HEK293T (cell line): ENCODE measurements at places on chromosomes 12 and 14.

GRCh38 chr12:20320552-20320951 lies 47.8 kb upstream of the PDE3A start:
- DNase-seq = no peak

- no peak for DNase-seq
Observed at GRCh38 chr12:88266806-88267360, 124.8 kb downstream of the TMTC3 start.

- DNase-seq = peak; percentile 79
Observed at GRCh38 chr12:84911271-84912197, 1.1 kb downstream of the SLC6A15 start.

DNA sequence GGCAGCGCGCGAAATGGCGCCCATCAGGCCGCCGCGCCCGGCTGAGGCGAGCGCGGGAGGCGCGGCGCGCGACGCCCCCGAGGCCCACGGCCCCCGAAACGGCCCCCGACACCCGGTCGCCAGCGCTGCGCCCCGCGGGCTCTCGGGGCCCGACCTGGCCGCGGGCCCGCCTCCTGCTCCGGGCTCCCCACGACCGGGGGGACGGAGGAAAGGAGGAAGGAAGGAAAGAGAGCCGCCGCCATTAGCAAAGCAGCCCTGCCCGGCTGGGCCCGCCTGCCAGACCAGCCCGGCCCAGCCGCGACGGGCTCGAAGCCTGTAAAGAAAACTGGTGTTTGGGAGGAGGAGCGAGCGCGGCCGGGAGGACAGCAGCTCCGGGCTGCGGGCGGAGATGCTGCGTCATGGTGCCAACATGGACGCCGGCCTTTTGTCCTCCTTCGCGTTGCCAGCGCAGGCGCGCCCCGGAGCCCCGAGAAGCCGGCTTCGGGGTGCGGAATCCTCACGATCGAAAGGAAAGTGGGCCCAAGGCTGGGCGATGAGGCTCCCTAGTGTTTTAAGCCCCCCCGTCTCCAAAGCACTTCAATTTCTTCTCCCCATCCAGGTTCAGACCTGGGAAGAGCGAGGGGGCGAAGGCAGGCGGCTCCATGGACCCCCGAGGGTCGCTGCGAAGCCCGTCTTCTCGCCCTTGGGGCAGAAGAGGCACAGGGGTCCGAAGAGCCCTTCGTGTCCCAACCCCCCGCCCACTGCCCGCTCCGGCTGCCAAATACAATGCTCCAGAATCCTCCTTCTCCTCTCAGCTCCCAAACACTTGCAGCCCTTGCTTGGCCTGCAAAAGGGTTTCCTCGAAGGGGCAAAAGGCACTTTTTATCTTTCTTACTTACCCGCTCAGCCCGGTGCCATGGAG lies 2.9 kb upstream of the SETD1B start:
- DNase-seq = peak; percentile 50

GRCh38 chr12:102960766-102961465 lies 3.4 kb downstream of the ASCL1 start:
- no peak for DNase-seq

DNA sequence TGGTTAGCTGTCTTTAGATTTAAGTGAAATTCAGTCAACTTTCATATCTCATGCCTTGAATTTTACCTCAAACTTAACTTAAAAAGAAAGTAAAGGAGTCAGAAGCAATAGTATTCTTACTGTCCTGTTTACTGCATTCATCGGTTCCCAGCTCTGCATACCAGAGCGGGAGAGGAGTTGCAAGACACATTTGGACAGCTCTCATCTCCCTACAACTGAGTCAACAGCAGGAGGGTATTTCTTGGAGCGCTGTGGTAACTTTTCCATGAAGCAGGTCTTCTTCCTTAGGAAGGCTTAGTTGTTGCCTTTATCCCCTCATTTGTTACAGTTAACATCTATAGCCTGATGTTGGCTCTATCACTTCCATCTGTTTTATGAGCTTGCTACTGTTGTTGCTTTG lies 65.1 kb downstream of the TRMT5 start:
- no peak for DNase-seq

GRCh38 chr12:100842156-100842555 lies 47.6 kb downstream of the ANO4 start:
- DNase-seq = no peak

GRCh38 chr14:81382517-81383225 lies 17.5 kb downstream of the STON2 start:
- DNase-seq = no peak

- no peak for DNase-seq
Observed at GRCh38 chr12:87338681-87339080, 690.5 kb downstream of the C12orf50 start.

DNA sequence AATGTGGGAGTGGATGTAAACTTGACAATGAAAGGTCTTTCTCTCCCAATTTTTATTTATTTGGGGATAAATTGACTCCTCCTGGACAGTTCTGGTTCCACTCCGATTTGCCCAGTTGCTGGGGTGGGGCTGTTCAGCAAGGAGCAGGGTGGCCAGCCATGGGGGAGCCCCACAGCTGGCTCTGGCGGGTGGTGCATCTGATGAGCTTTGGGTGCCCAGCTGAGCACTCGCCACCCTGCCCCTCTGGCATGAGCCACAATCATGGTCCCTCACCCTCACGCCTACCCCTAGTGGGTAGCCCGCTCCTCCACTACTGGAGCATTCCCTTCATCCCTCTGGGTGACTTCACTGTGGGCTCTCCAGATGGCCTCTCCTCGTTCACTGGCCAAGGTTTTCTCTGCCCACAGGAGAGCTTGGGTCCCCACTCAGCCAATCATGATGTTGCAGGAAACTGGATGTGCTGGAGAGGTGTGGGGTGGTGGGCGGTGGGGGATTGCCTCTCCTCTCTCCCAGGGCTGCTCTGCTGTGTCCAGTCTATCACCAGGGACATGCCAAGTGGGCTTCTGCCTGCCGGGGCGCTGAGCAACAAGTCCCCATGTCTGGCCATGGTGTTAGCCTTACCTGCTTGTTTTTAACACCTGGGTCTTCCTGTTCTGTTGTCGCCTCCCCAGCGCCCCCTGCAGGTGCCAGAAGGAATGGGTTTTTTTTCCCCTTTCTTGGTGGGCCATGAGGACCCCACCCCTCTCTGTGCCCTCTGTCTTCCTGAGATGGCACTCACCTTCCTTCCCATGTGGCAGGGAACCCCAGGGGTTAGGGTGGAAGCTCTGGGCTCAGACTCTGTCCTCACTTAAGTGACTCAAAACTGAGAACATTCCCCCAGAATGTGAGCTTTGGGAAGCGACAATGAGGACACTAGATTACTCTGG lies 3.4 kb downstream of the CYP46A1 start:
- no peak for DNase-seq

DNA sequence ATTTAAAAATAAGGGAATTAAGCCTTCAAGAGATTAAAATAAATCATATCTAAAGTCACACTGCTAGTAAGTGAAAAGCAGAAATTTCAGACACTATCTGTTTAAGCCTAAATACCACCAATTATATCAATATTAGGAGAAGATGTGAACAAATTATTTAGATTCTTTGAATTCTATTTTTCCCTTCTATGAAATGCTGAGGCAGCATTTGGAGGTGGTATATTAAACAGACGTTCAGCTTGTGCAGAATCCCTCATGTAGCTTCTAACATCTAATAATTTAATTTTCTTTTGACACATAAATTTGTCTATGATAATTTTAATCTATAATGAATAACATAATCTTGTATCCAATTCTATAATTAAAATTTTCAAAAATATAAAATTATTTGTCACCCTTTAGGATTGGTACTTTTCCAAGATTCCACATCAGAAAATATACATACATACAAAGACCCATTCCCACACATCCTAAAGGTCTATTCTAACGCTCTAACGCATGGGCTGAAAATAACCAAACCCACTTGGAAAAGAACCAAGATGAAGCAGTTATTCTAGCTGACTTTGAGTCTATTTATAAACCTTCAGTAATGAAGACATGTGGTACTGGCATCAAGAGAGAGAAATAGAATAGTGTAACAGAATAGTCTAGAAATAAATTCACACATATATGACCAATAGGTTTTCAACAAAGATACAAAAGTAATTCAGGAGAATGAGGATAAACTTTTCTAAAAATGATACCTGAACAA lies 751.8 kb downstream of the GALC start:
- DNase-seq = no peak
